ENCODE measurements at places on chromosomes 7 and 10. TPM values are rescaled to one million over a fixed set of nuclear protein-coding genes. Genes with fewer than 3 reads are reported as not detected.

The CRHR2 gene
- total RNA-seq: 0.16 TPM

The MET gene
- 15.7 TPM for total RNA-seq

The HMX3 gene
- total RNA-seq: not detected

The ZFAND2A gene
- total RNA-seq: 9.8 TPM

The ZPBP gene
- total RNA-seq: not detected

The MALRD1 gene
- total RNA-seq: 2.2 TPM

The AOC1 gene
- total RNA-seq: 0.21 TPM

The CPA4 gene
- 3.8 TPM for total RNA-seq

The COL17A1 gene
- total RNA-seq: 0.29 TPM

The FKBP6 gene
- total RNA-seq: not detected

The CARD11 gene
- total RNA-seq: 1.3 TPM

The STEAP1B gene
- 1.7 TPM for total RNA-seq

The DGKB gene
- 1.9 TPM for total RNA-seq

The TEX47 gene
- total RNA-seq: not detected

The SDK1 gene
- total RNA-seq: 2.8 TPM

The ANKRD1 gene
- 3,373 TPM for total RNA-seq

The STAG3 gene
- total RNA-seq: 0.68 TPM

The EPDR1 gene
- 19.2 TPM for total RNA-seq
